AG08395 (cell line): ENCODE measurements at places on chromosomes 3 and 15.

GRCh38 chr15:80849308-80849707 is 70.1 kb downstream of the CEMIP start:
- peak; percentile 91 for DNase-seq

- DNase-seq: peak; percentile 98
Measured at GRCh38 chr3:127574880-127575878, 15.4 kb downstream of the TPRA1 start.

GRCh38 chr3:90091549-90091948 is 984.1 kb downstream of the EPHA3 start:
- DNase-seq: peak; percentile 20

- no peak for DNase-seq
Measured at GRCh38 chr3:169509359-169509758, 154.2 kb downstream of the MECOM start.

GRCh38 chr15:73754461-73754860 is 1.3 kb upstream of the INSYN1 start:
- no peak for DNase-seq

GRCh38 chr3:14608298-14608697 is 43.3 kb upstream of the CCDC174 start:
- DNase-seq: no peak

DNA sequence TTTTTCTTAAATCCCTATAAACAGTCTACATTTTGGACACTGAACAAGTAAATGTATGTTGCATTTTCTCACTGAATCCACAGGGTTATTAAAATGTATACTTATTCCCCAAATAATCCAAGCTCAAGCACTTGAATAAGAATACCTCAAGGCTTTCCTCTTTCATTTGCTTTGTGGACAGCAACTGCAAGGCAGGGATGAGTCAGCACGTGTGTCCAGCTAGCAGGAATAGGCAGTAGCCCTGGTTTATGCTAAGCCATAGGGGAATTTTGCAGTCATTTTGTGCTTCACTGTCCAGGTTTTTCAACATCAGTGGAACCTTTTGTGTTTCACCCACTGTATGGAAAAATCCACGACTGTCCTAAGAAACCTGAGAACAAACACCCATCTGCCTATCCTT is 96.7 kb upstream of the KCNMB2 start:
- DNase-seq: peak; percentile 76

GRCh38 chr15:34264076-34264475 is 39.3 kb downstream of the EMC4 start:
- DNase-seq: no peak

- no peak for DNase-seq
Measured at GRCh38 chr3:72085036-72085435, 300.1 kb upstream of the PROK2 start.

- no peak for DNase-seq
Measured at GRCh38 chr15:83300826-83301225, 16.4 kb upstream of the BNC1 start.

GRCh38 chr3:160851629-160852210 is 95.7 kb downstream of the PPM1L start:
- DNase-seq: no peak

GRCh38 chr3:69273896-69274295 is 112.0 kb downstream of the FRMD4B start:
- DNase-seq: no peak

- DNase-seq: no peak
Measured at GRCh38 chr3:151567477-151567876, 106.6 kb upstream of the IGSF10 start.

DNA sequence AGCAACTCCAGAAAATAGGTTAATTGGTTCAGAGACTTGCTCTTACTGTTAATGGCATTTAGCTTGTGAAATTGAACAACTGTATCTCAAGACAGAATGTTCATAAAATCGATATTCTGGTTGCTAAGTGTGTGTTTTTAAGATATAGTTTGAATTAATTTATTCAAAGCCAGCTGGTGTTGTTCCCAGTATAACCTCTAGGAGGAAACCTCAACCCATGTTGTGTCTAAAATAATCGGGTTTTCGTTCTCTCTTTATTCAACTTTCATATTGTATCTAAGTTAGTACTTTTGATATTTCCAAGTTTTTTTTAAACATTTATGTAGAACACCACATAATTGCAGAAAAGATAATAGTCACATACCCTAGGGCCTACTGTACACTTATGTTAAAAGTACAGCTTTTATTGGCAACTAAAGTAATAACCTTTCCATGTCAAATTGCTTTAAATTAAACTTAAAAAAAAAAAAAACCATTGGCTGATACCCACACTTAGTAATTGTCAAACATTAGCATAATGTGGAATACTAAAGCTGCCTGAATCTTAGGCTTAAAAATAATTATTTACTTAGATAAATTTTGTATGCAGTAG is 90.9 kb downstream of the SAMMSON start:
- DNase-seq: peak; percentile 43

- peak; percentile 25 for DNase-seq
Measured at GRCh38 chr3:43505351-43505750, 116.5 kb downstream of the ANO10 start.

GRCh38 chr15:88833731-88834100 is 30.5 kb downstream of the ACAN start:
- no peak for DNase-seq

DNA sequence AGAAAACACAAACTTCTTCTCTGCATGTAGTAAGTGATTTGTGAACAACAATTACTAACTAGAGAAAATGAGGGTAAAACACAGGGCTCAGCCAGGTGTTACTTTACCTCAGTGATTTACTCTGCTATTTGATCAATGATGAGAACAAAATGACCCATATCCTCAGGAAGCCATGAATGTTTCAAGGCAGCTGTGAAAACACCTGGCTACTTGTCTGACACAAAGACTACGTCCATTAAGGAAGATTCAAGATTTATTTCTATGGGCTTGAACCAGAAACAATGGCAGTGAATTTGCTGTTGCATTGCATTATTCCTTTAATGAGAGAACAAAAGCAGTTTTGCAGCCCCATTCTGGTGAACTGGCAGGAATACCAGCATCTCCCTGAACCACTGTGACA is 374.6 kb upstream of the ARL6 start:
- DNase-seq: no peak

- peak; percentile 25 for DNase-seq
Measured at GRCh38 chr3:8575364-8576104, 69.1 kb downstream of the SSUH2 start.

GRCh38 chr3:82378392-82378791 is 616.9 kb upstream of the GBE1 start:
- no peak for DNase-seq

DNA sequence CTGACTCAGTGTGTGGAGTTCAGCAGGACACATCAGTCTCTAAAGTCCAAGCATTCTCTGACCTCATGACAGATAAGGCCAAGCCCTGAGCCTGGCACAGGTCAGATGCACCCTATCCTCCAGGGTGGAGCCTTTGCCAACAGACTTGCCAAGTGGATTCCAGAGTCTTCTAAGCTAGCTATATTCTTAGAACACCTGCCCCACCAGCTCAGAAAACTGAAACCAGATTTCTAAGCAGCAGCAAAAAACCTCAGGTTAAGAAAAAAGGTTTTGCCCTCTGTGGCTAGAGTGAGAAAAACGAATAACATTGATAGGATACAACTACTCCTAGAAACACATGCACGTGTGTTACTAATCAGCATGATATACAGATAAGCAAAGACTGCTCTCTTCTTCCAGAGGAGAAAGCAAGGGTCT is 11.6 kb downstream of the RMDN3 start:
- no peak for DNase-seq

DNA sequence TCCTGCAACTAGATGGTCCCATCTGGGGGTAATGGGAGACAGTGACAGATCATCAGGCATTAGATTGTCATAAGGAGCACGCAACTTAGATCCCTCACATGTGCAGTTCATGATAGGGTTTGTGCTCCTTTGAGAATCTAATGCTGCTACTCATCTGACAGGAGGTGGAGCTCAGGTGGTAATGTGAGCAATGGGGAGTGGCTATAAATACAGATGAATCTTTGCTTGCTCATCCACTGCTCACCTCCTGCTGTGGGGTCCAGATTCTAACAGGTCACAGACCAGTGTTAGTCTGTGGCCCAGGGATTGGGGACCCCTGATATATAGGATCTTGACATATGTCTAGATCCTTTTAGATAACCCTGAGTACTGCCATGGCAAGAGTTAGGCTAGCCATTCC is 52.7 kb downstream of the RASGRF1 start:
- no peak for DNase-seq

DNA sequence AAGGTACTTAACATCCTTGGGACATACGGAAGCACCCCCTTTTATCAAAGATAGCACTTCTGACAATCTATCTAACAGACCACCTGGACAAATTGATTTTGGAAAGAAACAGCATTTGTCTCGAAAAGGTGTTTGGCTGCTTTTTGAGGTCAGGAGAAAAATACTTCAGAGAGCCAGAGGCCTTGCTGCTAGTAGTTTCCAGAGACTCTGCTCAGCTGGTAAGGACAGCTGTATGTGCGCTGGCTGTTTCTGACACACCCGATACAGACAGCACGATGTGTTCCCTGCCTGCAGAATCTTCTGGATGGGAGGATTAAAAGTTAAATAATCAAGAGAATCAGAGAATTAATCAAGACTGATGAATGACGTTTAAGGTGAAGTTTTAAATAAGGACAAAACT is 15.6 kb upstream of the GYG1 start:
- no peak for DNase-seq

DNA sequence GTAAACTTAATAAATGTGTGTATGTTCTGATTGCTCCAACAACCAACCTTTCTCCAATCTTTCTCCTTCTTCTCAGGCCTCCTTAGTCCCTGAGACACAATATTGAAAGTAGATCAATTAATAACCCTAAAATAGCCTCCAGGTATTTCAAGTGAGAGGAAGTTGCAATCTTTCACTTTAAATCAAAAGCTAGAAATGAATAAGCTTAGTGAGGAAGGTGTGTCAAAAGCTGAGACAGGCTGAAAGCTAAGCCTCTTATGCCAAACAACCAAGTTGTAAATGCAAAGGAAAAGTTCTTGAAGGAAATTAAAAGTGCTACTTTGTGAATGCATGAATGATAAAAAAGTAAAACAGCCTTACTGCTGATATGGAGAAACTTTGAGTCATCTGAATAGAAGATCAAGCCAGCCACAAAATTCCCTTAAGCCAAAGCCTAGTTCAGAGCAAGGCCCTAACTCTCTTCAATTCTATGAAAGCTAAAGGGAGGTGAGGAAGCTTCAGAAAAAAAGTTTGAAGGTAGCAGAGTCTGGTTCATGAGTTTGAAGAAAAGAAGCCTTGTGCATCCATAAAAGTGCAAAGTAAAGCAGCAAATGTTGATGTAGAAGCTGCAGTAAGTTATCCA is 38.6 kb downstream of the CCDC80 start:
- no peak for DNase-seq

DNA sequence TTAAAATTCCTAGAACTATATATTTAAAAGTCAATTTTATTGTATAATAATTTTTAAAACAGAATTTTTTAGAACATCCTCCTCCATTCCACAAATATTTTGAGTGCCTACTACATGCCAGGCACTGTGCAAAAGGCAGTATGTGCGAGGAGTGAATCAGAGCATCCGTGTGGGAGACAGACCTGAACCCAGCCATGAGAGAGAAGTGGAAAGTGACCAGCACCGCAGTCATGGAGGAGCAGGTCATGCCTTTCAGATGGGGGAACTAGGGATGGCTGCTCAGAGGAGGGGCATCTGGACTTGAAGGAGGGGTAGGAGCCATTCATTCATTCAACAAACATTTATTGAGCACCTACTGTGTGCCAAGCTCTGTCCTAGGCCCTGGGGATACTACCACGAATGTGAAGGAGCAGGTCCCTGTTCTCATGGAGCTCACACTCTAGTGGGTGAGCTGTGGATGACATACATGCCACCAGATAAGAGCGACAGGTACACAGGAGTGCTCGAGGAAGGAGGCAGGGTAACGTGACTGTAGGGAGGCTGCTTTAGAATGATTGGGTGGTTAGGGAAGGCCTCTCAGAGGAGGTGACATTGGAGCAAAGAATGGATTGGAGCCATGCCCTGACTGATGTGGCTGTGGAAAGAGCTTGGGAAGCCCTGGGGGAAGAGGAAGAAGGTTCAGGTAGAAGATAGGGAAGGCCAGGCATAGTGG is 3.1 kb upstream of the CHRNA3 start:
- no peak for DNase-seq

DNA sequence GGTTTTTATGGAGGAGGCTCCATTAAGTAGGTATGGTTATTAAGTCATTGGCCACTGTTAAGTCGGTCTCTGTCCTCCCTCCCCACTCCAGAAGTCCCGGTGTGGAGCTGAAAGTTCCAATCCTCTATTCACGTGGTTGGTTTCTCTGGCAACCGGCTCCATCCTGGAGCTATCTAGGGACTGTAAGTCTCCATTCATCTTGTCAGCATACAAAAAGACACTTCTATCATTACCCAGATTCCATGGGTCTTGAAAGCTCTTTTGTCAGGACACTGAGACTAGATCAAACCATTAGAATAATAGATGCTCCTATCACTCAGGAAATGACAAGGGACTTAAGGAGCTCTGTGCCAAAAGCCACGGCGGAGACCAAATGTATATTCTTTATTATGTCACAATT is 110.3 kb downstream of the PIK3CB start:
- DNase-seq: no peak

GRCh38 chr15:91694831-91695210 is 158.7 kb upstream of the SLCO3A1 start:
- peak; percentile 65 for DNase-seq

DNA sequence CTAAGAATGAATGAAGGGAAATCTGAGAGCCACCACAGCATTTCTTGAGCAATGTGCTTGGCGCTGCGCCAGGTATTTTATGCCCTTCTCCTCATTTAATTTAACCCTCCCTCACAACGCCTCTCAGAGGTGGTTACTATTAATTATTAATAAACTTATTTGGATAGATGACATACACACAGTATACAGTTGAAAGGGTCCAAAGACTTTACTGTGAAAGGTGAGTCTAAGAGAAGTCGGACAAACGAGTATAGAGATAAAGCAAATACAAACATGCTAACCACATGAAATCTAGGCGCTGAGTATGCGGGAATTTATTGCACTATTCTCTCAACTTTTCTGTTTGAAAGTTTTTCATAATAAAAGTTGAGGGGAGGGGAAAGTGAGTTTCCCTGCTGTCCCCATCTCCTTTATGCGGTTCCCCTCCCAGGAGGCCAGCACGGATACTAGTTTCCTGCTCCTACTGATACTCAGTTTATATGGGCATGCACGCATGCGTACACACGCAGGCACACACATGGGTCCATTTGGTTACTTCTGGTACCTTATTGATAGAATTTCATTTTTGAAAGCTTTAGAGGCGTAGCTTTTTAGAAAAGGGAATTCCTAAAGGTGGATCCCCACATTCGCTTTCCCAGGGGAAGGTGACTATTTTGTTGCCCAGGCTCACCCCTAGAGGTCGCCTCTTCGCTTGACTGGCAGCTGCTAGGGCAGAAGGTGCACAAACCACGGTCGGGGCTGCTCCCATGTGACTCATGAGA is 28.5 kb upstream of the KCTD6 start:
- peak; percentile 93 for DNase-seq

- DNase-seq: peak; percentile 93
Measured at GRCh38 chr15:75620841-75621391, 4.6 kb downstream of the SNUPN start.

- DNase-seq: no peak
Measured at GRCh38 chr15:42068601-42069000, 25.8 kb downstream of the PLA2G4D start.

- DNase-seq: no peak
Measured at GRCh38 chr3:69426967-69427304, 41.0 kb upstream of the FRMD4B start.
